Stimulated activated naive CD8-positive, alpha-beta T cell treated with anti-CD3 and anti-CD28 coated beads, Interleukin-15, amount 100 ng/mL, for 72 hours (primary cell): ENCODE measurements at places on chromosomes 3 and 15.

DNA sequence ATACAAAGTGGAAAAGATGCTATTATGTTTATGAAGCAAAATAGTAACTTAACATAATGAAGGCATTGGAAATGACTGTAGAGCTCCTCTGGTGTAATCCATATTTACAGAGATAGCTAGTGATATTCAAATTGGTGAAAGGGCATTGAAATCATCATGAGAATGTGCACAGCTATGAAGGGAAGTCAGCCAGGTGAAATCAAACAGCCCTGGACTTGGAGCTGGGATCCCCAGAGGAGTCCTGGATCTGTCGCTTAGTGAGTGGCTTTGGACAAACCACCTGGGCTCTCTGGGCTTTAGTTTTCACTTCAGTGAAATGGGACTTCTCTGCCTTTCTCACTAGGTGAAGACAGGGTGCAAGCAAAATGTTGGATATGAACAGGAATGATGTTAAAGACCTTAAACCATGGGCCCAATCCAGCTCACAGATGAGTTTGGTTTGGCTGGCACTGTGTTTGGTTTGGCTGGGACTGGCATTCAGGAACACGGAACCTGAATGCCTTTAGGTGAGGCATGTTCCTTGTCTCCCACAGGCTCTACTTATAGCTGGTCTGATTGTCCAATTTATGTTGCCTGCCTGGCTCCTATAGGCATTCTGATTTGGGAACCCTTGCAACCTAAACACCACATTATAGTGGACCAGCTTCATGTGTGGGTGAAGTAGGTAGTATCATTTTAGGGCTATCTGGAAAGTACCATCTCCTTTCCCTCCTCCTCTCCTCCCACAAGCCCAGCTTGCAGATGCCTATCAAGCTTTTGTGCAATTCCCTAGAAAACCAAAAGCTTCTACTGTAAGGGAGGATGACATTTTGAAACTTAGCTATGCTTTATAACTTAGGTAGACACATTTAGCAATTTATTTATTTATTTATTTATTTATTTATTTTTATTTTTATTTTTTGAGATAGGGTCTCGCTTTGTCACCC is 110.6 kb upstream of the TNFAIP8L3 start:
- DNase-seq = no peak

DNA sequence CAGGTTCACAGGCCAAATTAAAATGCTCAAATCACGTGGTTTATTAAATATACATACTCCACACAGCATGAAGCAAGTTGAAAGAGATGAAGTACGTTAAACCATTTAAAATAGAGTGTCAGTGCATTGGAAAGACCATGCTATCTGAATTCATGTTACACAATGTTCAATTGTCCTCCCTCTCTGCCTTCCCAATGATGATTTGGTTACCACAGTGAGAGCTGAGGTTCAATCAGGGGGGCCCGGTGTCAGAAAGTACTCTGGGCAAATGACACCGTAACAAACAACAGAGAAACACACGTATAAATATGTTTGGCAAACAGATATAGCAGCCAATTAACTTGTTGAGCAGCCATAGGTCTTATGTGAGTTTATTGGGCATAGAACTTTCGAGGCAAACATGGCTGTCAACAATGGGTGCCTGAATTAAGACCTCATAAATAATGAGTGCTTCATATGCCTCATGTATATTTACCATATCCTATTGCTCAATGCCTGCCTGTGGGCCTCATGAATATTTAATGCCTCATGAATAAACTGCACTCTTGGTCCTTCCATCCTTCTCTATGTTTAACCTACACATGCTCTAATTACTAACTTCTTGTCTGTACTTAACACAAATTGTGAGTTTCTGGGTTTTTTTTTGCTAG is 641.5 kb downstream of the PLOD2 start:
- DNase-seq = no peak

GRCh38 chr3:55203006-55203405 is 275.1 kb upstream of the LRTM1 start:
- DNase-seq = no peak

- DNase-seq = no peak
These were observed 122.2 kb upstream of the CHRM5 start for GRCh38 chr15:33846142-33846541.
